ENCODE measurements at places on chromosomes 13 and 19.

DNA sequence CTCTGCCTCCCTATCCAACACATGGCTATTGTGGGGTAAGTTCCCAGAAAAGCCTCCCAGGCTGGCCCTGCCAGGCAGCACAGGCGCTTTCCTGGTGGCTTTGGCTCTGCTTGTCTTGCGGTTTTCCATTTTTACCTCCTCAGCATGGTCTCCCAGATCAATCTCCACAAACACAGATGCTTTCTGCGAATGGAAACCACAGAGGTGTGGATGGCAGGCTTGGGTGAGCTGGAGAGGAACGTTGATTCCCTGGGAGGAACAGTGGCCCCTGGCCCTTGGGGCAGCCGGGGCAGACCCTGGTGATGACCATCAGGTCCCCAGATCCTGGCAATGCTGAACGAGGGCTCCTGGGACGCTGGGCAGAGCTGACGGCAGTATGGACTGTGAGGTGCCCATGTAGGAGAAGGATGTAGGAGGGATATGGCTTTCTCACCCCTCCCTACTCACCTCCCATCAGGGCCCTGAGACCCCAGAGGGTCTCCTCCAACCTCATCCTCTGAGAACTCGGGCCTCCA lies 6.6 kb downstream of the C13orf46 start:
- no peak for DNase-seq
- H3K27me3 ChIP-seq, result no peaks in the 10 kb centered on the region
- no peaks in the 10 kb centered on the region for H3K4me1 ChIP-seq
- no peak overlapping the region for H3K27ac ChIP-seq

DNA sequence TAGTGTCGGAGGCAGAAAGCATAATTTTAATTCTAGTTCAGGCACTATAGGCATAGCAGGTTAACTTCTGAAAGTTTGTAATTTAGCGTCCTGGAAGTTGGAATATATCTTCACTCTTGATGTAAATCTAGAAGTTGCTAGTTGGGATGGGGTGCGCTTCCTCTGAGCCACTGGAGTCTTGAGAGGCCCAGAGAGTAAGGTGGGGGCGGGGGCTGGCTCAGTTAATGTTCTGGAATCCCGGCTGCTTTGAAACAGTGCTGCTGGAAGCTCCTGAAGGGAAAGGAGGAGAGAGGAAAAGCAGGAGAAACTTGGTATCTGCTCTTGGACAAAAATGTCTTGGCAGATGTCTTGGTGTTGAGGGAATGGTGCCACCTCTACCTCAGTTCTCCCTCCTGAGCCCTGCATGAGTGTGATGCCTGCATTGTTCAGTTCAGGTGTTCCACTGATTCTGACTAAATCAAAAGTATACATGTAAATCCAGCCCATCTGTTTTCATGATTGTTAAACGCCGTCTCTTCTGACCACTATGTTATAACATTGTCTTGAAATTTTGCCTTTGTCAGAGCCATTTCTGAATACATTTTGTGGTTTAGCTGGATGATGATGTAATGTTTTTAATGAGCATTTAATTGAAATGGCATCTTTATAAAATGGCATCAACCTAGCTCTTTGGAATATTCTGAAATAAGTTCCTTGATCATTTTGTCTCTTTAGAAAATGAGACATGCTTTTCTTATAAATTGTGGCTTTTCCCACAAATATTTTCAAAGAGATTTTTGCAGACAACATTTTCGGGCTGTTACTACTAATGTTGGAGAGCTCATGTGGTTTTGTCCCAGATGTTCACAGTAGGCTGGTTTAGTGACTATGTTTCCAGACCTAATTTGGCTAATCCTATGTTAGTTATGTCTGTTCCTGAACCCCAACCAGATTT lies 202.7 kb downstream of the SHISA2 start:
- no peak for DNase-seq
- H3K27me3 ChIP-seq, result no peaks in the 10 kb centered on the region
- peaks cover 4% of the 10 kb centered on the region for H3K4me1 ChIP-seq
- no peak overlapping the region for H3K4me3 ChIP-seq

DNA sequence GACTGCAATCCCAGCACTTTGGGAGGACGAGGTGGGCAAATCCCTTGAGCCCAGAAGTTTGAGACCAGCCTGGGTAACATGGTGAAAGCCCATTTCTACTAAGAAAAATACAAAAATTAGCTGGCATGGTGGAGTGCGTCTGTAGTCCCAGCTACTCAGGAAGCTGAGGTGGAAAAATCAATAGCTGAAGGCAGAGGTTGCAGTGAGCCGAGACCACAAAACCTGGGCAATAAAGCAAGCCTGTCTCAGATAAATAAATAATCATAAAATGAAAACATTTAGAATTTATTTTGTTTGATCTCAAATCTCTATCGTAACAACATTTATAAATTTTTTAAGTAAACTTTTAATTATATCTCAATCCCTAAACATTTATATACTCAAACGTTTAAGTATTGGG lies 36.6 kb downstream of the USP12 start:
- H3K4me1 ChIP-seq, result peaks cover 4% of the 10 kb centered on the region
- H3K4me3 ChIP-seq, result no peak overlapping the region
- no peaks in the 10 kb centered on the region for H3K27me3 ChIP-seq
- no peak for DNase-seq
- H3K36me3 ChIP-seq, result no peaks in the 10 kb centered on the region
- H3K27ac ChIP-seq, result no peak overlapping the region

DNA sequence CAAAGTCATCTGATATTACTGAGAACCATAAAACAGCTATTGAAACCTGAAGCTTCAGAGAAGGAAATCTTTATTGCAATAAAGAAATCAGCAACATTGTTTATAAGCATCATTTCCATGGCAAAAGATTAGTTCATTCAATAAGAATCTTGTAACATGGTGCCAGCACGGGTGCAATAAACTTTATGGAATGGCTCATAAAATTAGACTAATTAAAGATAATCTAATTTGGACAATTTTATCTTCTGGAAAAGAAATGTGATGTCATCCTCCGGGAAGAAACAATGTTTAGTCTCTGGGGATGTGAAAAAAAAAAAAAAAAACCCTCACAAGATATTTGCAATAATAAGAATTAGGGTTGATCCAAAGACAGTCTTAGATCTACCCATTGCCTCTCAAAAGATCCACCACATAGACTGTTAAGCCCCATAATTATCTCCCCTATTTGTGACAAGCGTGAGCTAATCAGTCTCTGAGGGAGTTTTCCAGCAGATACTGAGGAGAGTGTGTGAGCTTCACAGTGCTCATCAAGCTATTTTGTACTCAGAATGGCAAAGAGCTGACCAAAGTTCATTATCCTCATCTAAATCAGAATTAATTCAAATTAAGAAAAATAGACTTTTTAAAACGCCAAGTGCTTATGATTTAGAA lies 297.0 kb upstream of the EDNRB start:
- no peaks in the 10 kb centered on the region for H3K36me3 ChIP-seq

GRCh38 chr13:44331446-44331845 lies 42.2 kb upstream of the SERP2 start:
- peak overlapping the region; percentile 59 for H3K27ac ChIP-seq
- no peaks in the 10 kb centered on the region for H3K27me3 ChIP-seq

GRCh38 chr13:94157705-94158218 lies 321.7 kb downstream of the DCT start:
- no peak overlapping the region for H3K27ac ChIP-seq
- H3K36me3 ChIP-seq, result no peaks in the 10 kb centered on the region
- peak; percentile 63 for DNase-seq
- no peak overlapping the region for H3K4me3 ChIP-seq
- H3K4me1 ChIP-seq, result no peaks in the 10 kb centered on the region

GRCh38 chr13:68748038-68748437 lies 1359.6 kb upstream of the ATXN8OS start:
- H3K27ac ChIP-seq, result no peak overlapping the region
- H3K27me3 ChIP-seq, result no peaks in the 10 kb centered on the region
- H3K4me3 ChIP-seq, result no peak overlapping the region
- H3K36me3 ChIP-seq, result no peaks in the 10 kb centered on the region
- H3K4me1 ChIP-seq, result no peaks in the 10 kb centered on the region

DNA sequence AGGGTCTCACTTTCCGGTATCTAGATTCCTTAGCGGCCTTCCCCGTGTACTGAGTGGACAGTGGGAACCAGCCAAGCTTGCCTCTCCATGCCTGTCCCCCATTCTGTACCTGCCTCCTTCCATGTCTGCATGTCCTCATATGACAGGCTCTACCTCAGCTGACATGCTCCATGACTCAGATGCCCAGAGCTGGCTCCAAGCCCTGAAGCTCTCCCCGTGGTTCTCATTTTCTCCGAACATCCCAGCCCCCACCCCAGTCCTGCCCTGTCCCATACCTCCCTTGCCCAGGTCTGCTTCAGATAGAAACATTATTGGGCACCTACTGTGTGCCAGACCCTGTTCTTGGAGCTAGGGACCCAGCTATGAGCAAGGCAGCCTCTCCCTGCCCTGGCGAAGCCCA lies 17.1 kb upstream of the SHFL start:
- no peaks in the 10 kb centered on the region for H3K27me3 ChIP-seq
- no peaks in the 10 kb centered on the region for H3K4me1 ChIP-seq
- no peak overlapping the region for H3K27ac ChIP-seq
- H3K36me3 ChIP-seq, result no peaks in the 10 kb centered on the region
- DNase-seq, result no peak

DNA sequence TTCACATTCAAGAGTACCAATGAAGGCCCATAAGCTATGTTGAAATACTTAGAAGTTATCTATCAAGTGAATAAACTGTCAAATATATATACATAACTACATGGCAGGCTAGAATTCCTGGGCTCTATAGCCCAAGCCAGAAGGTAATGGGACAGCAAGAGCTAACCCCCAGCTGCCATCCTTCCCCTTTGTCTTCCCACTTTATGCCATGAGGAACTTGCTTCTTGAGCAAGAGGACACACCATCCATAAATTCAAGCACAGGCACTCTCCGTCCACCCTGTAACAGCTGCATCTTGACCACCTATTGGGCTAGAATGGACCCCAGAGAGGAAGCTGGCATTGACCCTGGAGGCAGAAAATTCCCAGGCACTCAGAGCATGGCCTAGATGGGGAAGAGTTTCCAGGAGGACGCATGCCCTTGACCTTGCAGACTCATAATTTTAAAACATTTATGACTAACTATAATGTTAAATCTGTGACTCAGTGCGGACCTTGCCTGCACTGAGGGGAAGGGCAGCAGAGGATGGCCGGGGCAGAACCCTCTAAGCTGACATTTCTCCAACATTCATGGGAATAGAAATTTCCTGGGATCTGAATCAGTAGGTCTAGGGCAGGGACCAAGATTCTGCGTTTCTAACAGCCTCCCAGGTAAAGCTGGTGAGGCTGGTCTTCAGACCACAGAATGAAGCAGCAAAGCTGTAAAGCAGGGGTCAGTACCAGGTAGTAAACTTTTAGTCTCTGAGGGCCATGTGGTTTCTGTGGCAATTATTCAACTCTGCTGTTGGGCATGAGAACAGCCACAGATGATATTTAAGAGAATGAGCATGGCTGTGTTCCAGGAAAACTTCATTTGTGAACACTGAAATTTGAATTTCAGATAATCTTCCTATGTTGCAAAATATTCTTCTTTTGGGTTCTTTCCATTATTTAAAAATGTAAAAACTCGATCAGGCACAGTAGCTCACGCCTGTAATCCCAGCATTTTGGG lies 71.4 kb upstream of the CLDN10 start:
- DNase-seq, result no peak
- no peak overlapping the region for H3K27ac ChIP-seq
- H3K36me3 ChIP-seq, result no peaks in the 10 kb centered on the region
- H3K27me3 ChIP-seq, result no peaks in the 10 kb centered on the region
- peaks cover 5% of the 10 kb centered on the region for H3K4me1 ChIP-seq
- H3K4me3 ChIP-seq, result no peak overlapping the region

- H3K27ac ChIP-seq, result no peak overlapping the region
- no peaks in the 10 kb centered on the region for H3K27me3 ChIP-seq
- no peak overlapping the region for H3K4me3 ChIP-seq
- H3K36me3 ChIP-seq, result no peaks in the 10 kb centered on the region
- no peaks in the 10 kb centered on the region for H3K4me1 ChIP-seq
Measured at GRCh38 chr13:32960626-32961025, 55.6 kb upstream of the KL start.

DNA sequence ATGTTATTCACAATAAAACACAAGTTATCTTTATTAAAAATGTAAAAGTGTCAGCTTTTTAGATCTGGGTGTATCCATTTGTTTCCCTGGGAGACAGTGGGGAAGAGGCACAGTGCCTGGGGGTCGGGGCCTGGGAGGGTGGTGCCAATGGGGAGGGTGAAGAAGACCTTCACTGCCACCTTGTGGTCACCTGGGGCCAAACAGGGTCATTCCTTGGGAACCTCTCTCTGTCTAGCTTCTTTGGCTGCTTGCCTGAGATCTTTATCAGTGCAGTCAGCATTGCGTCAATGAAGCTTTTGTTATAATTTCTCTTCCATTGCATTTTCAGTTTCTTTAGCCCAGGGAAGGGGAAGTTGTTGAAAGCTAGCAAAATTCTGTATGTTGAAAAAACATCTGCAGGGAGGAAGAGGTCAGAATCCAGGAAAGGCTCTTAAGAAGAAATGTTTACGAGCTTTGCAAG lies 39.1 kb downstream of the PCDH8 start:
- no peaks in the 10 kb centered on the region for H3K4me1 ChIP-seq
- no peaks in the 10 kb centered on the region for H3K27me3 ChIP-seq
- H3K27ac ChIP-seq, result no peak overlapping the region
- H3K36me3 ChIP-seq, result no peaks in the 10 kb centered on the region

DNA sequence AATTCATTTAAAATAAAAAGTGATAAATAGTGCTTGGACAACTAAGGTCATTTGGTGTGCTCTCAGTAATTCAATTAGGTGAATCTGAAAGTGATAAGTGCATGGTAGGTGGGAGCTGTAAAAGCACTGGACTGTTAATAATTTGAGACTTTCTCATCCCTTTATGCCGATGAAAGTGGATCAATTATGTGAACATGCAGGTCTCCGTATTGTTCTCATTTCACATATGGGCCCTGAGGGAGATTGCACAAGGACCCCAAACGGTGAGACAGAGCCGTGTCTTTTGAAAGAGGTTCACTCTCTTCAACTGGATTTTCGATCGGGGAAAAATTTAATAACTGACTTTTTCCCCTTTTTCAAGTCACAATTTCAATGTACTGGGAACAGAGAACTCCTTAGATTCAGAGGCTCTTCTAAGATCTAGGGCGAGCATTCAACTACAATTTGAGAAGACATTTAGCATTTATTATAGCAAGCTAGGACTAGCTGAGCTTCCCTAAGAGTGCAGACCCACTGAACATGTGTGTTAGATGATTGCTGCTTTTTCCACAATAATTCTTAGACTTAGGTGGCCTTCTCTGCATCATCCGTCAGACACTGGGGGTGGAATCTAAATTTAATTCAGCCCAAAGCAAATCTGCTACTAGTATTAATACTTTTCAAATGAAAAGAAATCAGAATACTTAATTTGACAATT lies 347.6 kb downstream of the OXGR1 start:
- no peak for DNase-seq
- H3K27me3 ChIP-seq, result no peaks in the 10 kb centered on the region
- no peak overlapping the region for H3K4me3 ChIP-seq

- H3K27me3 ChIP-seq, result peaks cover 82% of the 10 kb centered on the region
- H3K4me3 ChIP-seq, result peak overlapping the region; percentile 28
- H3K27ac ChIP-seq, result no peak overlapping the region
- no peaks in the 10 kb centered on the region for H3K36me3 ChIP-seq
Measured at GRCh38 chr13:50131920-50132903, 117.0 kb downstream of the KCNRG start.

GRCh38 chr13:104975272-104975671 lies 1560.2 kb downstream of the EFNB2 start:
- H3K4me3 ChIP-seq, result no peak overlapping the region
- no peaks in the 10 kb centered on the region for H3K4me1 ChIP-seq
- H3K27ac ChIP-seq, result no peak overlapping the region
- H3K27me3 ChIP-seq, result no peaks in the 10 kb centered on the region
- DNase-seq, result no peak

- H3K27ac ChIP-seq, result no peak overlapping the region
- DNase-seq, result no peak
- H3K27me3 ChIP-seq, result no peaks in the 10 kb centered on the region
- H3K4me3 ChIP-seq, result no peak overlapping the region
- no peaks in the 10 kb centered on the region for H3K36me3 ChIP-seq
Measured at GRCh38 chr13:73440296-73440895, 381.6 kb downstream of the KLF5 start.
